ENCODE measurements at places on chromosomes 7 and 10.

DNA sequence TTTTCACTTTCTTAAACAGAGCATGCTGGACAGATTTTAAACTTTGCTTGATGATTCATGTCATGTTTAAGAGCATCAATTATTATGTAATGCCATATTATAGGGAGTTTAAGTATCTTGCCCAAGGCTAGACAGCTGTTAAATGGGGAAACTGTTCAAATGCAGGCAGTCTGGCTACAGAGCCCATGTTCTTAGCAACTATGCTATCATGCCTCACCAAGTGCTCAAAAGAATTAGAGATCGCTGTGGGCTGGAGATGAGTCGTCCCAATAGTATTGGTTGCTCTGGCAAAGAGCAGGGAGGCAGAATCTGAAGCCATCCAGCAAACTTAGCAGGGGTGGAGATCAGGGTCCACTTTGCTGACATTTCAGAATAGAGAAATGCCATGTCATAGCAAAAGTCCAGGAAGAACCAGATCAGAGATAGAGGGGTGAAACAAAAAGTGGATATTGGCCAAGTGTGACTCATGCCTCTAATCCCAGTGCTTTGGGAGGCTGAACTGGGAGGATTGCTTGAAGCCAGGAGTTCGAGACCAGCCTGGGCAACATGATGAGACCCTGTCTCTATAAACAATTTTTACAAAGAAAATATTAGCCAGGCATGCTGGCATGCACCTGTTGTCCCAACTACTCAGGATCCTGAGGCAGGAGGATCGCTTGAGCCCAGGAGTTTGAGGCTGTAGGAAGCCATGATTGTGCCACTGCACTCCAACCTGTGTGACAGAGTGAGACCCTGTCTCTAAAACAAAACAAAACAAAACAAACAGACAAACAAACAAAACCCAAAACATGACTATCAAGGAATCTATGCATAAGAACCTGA lies 57.8 kb downstream of the BAMBI start:
- peak; percentile 51 for DNase-seq

DNA sequence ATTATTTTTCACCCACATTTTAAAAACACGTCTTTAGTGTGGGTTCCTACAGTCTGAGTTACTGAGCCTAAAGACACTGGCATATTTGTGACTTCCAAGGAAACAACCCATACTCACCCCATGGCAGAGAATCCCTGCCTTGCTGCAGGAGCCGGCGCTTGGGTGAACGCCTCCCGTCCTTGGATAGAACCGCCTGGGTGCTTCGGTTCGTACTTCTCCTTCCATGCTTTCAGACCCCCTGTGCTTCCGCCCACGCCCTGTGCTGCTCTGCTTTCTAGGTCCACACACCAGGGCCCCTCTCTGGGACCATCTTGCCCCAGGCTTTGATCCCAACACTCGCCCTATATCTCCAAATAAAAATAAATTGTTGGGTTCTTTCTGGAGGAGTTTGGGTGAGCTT lies 125.8 kb downstream of the PTPRN2 start:
- no peak for DNase-seq

- peak; percentile 39 for DNase-seq
Measured at GRCh38 chr10:91389636-91390512, 20.3 kb upstream of the HECTD2 start.

DNA sequence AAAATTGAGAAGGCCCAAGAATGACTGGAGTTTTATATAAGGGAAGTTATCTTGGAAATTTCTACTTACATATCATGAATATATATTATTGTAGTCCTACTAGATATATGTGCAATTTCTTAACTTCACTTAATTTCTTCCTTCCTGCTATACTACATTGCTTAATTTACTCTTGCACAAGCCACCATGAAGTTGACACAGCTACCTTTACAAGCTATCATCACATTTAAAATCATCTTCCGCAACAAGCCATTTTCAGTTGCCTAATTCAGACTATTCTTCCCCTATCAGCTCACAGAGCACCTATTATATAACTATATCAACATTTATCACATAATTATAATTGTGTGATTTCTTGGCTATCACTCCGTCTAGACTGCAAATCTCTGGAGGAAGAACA lies 418.4 kb downstream of the PARD3 start:
- DNase-seq, result no peak

- DNase-seq, result no peak
Measured at GRCh38 chr10:101008823-101009423, 9.3 kb downstream of the LZTS2 start.

DNA sequence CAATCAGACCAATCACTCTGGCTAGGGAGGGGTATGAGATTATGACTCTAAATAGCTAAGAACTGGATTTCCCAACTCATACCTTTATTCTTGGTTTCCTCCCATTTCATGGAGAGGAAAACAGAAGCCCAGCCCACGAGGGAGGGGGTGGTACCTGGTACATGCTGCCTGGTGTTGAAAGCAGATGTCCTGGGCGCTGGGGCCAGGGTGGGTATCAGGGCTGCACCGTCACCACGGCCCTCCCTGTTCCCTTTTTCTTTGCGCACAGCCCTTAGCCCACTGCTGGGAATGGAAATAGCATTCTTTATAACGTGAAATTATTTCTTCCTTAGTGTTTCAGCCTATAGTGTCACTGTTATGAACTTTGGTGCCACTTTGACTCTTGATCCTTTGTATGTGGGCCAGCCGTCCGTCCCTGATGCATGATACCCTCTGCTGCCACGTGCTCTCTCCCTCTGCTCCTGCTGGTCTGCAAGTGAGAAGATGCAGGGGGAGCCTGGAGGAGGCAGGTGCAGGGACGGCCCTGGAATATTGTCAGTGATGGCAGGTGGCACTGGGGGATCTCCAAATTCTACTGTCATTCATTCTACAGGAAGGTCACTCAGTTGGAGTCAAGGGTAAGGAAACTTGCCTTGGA lies 158.5 kb downstream of the CDH23 start:
- DNase-seq, result no peak

DNA sequence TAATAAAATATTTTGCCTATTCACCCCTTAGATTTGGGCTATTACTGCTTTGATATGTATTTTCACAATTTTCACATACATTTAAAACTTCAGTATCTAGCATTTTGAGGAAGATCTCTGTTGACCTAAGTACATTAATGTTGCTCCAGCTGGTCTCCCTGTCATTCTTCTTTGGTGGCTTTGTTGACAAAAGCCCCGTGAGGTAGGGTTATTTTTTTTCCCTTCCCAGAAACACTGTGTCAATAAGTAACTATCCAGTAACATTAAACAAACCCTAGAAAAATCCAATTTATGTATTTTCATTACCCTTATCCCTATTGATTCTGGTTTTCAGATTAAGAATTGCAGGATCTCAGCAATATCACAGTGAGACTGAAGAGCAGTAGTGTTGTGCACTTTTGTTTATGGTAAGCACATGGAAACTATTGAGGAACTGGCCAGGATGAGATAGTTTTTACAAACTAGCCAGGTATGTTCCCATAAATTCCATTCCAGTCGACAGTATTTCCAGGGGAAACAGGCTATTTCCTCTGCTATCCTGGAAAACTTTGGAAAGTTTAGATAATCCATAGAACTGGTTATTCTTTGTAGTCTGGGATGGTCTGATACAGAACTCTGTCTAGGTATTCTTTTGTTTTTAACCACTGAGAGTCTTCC lies 198.2 kb downstream of the PON1 start:
- no peak for DNase-seq

DNA sequence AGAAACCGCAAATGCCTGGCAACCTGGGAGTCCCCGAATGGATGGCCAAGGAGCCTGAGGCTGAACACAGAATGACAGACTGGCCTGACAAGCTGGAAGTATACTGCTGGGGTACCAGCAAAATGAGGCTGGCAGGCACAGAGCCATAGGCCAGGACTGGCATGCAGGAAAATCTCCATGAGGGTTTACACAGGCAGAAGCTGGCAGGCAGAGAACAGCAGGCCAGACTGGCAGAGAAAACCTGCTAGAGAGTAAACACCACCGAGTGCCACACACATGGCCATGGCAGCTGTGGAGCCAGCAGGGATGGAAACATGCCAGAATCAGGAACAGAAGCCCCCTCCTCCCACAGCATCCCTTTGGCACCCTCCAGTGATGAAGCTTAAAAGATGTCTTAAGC lies 63.4 kb downstream of the CRPPA start:
- no peak for DNase-seq

DNA sequence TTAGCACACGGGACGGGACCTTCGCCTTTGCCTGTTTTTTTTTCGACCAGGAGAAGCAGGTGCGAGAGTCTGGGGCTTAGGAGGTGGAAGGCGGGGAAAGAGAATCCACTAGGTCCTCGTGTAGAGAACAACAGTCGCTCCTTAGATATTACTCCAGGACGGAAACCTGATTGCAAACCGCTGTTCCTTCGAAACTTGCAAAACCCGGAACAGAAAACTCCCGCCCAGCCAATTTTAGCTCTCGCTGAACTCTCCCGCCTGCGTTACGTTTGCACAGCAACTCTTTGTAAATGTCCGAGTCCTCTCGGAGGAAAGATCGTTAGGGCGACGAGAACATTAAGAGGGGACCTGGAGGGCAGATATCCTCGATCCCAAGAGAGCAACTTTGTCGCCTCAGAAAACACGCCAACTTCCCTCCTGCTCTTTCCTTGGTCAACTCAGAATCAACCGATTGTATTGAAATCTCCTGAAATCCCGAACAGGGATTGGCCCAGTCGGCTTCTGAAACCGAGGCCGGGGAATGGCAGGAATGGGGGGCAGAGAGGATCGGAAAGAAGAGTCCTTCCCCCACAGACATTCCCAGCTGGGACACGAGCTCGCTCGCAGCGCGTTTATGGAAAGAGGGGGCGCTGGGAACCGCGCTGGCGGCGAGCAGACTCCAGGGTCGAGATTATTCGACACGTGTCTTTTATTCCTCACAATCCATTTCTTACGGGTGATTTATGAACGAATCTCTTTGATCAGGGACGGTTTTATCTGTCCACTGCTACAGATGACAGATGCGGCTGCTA lies 9.9 kb downstream of the TWIST1 start:
- DNase-seq, result no peak

- no peak for DNase-seq
Measured at GRCh38 chr10:6647811-6648526, 67.9 kb upstream of the PRKCQ start.

DNA sequence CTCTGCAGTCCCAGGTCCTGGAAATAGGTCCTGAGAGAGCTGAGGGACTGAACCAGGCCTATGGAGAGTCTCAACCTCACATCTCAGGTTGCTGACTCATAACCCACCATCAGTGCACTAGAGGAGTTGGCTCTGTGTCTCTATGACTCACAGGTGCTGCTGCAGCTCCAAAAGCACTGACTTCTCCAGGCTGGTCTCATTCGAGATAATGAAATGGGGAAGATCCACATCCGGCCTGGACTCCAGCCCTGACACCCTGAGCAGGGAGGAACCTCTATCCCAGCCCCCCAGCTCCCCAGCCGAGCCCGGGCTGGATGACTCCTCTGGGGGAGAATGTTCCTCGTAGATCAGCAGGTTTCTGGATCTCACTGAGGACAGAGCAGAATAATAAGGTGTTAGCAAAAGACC lies 35.5 kb upstream of the DGKI start:
- peak; percentile 79 for DNase-seq

GRCh38 chr7:108308276-108308675 lies 148.0 kb downstream of the NRCAM start:
- DNase-seq, result no peak

DNA sequence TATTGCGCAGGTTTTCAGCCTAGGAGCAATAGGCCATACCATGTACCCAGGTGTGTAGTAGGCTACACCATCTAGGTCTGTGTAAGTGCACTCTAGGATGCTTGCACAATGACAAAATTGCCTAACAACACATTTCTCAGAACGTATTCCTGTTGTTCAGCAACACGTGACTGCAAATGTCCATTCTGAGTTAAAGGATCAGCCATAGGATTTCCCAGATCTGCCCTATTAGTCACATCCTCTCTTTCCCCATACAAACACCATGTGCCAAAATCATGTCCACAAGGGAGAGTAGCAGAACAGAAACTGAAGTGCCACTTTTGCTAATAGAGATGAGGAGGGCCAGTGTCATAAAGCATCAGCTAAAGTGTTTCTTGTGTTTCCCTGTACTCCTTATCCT lies 42.6 kb upstream of the AMPH start:
- DNase-seq, result no peak

- DNase-seq, result no peak
Measured at GRCh38 chr7:78543976-78544375, 745.4 kb downstream of the PHTF2 start.

GRCh38 chr7:70306173-70306572 lies 707.9 kb downstream of the AUTS2 start:
- DNase-seq, result no peak

GRCh38 chr10:11425296-11425610 lies 186.2 kb downstream of the USP6NL start:
- peak; percentile 15 for DNase-seq

DNA sequence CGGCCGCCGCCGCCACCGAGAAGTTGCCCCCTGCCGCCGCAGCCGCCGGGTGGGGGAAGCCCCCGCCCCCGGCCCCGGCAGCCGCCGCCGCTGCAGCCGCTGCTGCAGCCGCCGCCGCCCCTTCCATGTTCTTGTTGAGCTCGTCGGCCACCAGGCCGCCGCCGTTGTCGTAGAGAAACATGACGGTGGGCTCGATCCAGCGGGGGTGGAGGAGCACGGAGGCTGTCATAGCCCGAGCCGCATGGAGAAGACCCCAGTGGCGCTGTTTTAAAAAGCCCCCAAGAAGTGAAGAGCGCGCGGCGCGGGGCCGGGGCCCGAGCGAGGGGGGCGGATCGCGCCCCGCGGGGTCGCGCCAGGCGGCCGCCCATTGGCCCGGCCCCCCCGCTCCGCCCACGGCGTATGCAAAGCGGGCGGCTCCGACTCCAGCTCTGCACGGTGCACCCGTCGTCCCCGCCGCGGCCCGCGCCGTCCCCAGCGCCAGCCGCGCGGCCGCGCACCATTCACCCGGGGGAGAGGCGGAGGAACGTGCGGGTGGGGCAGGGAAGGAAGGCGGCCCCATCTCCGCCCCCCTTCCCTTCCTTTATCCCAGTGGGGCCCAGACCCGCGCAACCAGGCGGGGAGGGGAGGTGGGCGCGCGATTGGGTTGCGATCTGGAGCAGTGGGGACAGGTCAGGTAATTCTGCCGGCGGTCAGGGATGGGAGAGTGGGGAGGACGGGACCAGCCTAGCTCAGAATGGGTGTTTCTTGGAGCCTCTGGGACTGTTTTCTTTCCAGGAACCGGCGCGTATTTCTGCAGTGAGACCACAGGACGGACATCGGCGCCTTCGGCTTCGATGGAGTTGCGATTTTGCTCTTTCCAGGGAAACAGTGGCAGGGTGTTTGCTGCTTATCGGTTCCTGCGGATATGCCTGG lies at the start of gene HOXA13:
Gene HOXA13, minus strand, starts transcription at position 243 of the 912 bp plus-strand sequence. Its CDS starts 14 bp downstream, at position 229.
- DNase-seq, result no peak

DNA sequence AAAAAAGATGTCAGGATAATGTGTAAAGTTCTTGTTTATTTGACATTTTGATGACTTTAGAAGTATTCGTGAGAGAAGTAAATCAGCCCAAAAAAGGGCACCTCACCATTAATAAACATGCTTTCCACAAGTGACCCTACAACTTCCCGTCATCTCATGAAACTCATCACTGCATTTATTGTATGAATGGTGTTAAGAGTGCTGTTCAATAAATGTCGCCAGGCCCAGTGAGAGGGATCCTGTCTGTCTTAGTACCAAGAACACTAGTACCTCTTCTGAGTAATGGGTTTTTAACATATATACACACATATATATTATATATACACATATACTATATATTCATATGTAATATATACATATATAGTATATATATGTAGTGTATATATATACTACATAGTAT lies 61.9 kb downstream of the TMEM26 start:
- no peak for DNase-seq

Data from smooth muscle cell of the brain vasculature (primary cell).